PC-9 (cell line): ENCODE measurements at places on chromosomes 7 and 10.
A peak's percentile ranks its signal among the peaks of the same experiment; 100 is the strongest.

DNA sequence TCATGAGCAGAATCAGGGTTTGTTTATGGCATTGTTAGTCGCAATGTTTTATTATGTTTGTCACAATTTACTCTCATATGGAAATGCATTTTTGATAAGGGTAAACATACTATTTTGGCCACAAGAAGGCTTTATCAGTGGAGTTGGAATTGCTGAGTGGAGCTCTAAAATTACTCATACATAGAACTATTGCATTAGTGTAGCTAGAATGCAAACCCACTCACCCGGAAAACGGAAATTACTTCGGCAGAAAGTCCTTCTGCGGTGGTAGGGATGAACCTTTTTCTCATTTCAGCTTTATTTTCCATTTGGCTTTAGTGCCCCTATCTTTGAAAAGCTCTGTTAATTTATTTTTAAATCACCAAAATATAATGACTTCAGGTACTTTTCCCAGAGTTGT lies 42.8 kb upstream of the NPY start:
- no peak for DNase-seq

DNA sequence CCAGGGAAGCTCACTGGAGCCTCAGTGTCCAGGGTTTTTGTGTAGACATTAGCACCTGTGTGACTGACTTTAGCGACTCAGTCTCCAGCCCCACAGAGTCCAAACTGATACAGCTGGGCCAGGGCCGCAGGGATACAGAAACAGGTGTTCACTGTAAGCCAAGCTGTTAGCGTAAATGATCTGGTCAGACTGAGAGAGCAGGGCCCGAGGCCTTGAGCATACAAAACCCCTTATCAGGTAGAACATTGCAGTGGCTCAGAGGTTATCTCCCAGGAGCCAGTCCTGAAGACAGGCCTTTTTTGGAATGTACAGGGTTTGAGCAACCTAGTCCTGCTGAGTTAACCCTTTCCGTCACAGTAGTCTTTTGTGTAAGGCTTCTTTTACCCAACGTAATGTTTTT lies 25.0 kb downstream of the LHPP start:
- DNase-seq = no peak

DNA sequence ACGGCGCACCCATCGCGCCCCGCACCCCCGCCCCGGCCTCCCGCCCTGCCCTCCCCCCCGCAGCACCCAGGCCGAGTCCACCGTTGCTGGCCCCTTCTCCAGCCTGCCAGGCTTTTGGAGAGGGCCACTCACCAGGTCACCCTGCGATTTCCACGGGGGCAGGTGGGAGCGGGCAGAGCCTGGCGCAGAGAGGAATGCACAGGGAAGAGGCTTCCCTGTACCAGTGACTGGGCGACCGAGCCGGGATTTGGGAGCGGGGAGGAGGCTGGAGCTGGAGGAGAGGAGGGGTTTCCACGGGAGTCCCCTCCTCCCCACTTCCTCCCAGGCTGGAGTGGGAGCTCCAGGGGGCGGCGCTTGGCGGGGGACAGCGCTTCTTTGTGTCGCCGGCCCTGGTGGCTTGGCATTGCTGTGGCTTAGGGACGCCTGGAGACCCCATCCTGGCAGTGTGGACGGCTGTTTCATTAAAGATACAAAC lies 19.3 kb downstream of the TCAF1 start:
- DNase-seq = peak; percentile 62

DNA sequence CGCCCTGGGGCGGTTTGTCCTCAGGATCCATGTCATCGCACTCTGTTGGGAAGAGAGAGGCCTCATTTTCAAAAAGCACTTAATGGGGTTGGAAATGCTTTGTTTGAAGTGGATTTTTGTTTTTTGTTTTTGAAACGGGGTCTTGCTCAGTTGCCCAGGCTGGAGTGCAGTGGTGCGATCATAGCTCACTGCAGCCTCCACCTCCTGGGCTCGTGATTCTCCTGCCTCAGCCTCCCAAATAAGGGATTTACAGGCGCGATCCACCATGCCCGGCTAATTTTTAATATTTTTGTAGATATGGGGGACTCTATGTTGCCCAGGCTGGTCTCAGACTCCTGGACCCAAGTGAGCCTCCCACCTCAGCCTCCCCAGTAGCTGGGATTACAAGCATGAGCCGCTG lies 735 bp downstream of the FKBP6 start:
- DNase-seq = no peak

DNA sequence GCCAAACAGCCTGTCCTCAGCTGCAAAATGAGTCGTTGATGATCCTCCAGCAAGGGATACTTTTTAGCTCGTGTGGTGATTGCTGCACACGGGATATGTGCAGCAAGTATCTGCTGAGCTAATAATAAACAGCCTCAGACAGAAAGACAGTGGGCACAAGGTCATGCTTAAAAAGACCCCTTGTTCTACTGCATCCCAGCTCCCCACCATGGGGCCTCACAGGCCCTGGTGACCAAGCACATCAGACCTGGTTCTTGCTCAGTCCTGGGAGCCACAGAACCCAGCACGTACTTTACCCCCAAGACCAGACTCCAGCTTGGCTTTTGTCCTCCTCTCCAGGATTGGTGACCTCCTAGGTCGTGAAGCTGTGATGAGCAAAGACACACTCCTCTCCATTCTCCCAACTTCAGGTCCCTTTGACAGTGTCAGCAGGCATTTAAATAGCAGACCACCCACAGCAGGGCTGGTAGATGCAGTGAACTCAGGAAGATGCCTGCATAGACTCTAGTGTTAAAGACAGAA lies 50.5 kb downstream of the EGFR start:
- DNase-seq = no peak

DNA sequence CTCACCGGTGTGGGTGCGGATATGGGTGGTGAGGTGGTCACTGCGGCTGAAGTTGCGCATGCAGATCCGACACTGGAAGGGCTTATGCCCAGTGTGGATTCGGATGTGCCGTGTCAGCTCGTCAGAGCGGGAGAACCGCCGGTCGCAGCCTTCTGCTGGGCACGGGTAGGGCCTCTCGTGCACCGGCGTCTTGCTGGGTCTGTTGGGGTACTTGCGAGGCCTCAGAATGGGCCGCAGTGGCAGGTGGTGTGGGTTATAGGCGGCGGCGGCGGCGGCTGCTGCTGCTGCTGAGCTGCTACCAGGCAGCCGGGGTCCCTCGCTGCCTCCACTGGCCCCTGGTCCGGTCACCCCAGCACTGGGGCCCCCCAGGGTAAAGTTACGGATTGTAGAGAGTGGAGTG lies 2.7 kb downstream of the EGR2 start:
- DNase-seq = no peak

GRCh38 chr7:133513608-133514007 lies 260.7 kb downstream of the EXOC4 start:
- DNase-seq = peak; percentile 44

DNA sequence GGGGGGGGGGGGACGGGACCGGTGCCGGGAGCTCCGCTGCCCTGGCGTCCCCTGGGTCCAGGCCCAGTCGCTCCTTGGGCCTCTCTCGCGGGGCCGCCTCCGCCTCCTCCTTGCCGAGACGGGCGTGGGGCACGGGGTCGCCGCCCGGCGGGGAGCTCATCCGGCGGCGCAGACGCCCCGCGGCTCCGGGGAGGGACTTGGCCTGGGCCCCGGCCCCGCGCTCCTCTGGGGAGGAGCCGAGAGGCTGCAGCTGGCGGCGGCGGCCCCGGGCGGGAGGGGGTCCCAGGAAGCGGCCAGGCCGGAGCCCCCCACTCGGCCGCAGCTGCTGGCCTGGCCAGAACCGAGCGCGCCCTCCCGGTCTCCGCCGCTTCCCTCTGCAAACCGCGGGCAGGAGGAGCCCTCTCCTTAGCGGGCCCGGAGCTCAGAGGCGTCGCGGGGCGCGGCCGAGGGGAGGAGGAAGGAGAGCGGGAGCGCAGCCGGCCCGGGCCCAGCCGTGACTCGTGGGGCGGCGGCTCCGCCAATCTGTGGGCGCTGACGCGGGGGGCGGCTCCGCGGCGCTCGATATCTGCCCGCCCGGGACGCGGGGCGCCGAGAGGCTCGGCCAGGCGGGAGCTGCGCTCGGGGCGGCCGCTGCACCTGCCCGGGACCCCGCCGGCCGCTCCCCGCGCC lies at the start of gene FAM20C:
TSS of gene FAM20C (plus strand) at position 591 of the 669 bp plus-strand sequence. CDS start 629 bp downstream, outside the sequence.
- DNase-seq = peak; percentile 55

GRCh38 chr10:77371848-77372799 lies 265.5 kb downstream of the KCNMA1 start:
- no peak for DNase-seq

DNA sequence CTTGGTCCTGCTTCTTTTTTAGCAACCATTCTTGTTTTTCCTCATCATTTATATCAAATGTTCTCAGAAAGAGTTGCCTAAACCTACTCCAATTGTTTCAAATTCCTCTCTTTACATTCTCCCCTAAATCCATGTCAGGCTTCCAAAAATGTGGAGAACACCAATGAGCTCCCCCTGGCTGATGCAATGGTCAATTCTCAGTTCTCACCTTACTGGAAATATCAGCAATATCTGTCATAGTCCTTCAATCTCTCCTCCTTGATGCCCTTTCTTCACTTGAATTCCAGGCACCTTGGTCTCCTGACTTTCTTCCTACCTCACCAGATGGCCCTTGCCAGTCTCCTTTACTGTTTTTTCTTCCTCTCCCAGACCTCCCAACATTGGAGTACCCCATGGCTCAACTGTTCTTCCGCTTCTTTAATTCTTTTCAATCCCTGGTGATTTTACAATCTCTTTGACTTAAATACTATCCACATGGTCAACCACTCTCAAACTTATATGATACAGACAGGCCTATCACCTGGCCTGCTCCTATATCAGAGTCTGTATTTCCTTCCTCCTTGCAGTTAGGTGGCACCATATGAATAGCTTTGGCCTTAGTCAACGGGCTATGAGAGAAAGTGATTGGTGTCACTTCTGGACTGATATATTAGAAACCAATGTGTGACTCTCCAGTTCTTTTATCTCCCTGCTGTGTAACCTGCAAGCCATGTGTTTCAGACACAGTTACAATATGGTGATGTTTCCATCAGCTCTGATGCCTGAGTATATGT lies 47.4 kb upstream of the CAV2 start:
- DNase-seq = no peak

GRCh38 chr10:66292456-66292855 lies 633.4 kb upstream of the LRRTM3 start:
- DNase-seq = no peak

- DNase-seq = no peak
Observed at GRCh38 chr10:34334908-34335307, 480.2 kb downstream of the PARD3 start.

- no peak for DNase-seq
Observed at GRCh38 chr7:142876236-142876960, 9.1 kb downstream of the TRPV6 start.

DNA sequence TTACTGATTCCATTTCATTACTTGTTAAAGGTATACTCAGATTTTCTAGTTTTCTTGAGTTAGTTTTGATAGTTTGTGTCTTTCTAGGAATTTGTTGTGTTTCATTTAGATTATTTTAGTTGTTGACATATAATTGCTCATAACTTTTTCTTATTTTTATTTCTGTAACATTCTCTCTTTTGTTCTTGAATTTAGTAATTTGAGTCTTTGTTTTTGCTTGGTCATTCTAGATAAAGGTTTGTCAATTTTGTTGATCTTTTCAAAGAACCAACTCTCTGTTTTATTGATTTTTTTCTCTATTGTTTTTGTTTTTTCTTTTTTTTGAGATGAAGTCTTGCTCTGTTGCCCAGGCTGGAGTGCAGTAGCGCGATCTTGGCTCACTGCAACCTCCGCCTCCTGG lies 7.2 kb downstream of the EXOC6 start:
- no peak for DNase-seq

DNA sequence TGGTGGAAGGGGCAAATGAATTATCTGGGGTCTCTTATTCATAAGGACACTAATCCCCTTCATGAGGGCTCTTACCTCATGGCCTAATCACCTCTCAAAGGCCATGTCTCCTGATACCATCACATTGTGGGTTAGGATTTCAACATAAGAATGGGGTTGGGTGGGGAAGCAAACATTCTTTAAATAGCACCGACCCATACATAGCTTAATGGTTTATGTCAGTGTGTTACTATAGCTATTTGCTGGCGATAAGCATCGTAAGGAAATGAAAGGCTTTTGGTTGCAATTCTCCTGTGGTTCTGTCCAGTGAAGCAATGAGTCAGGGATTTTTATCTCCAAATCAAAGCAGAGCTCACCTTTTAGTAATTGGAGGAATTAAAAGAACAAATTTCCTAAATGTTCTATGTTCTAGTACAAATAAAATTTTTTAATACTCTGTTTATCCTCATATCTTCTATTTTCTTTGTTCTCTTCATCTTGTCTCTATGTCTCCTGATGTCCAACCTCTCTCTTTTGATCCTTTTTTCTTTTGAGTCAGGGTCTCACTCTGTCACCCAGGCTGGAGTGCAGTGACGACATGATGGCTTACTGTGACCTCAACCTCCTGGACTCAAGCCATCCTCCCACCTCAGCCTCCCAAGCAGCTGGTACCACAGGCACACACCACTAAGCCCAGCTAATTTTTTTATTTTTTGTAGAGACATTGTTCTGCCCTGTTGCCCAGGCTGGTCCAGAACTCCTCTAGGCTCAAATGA lies 57.0 kb upstream of the GLCCI1 start:
- peak; percentile 80 for DNase-seq

- DNase-seq = peak; percentile 99
Observed at GRCh38 chr10:69061305-69062161, 26.4 kb upstream of the SRGN start.

DNA sequence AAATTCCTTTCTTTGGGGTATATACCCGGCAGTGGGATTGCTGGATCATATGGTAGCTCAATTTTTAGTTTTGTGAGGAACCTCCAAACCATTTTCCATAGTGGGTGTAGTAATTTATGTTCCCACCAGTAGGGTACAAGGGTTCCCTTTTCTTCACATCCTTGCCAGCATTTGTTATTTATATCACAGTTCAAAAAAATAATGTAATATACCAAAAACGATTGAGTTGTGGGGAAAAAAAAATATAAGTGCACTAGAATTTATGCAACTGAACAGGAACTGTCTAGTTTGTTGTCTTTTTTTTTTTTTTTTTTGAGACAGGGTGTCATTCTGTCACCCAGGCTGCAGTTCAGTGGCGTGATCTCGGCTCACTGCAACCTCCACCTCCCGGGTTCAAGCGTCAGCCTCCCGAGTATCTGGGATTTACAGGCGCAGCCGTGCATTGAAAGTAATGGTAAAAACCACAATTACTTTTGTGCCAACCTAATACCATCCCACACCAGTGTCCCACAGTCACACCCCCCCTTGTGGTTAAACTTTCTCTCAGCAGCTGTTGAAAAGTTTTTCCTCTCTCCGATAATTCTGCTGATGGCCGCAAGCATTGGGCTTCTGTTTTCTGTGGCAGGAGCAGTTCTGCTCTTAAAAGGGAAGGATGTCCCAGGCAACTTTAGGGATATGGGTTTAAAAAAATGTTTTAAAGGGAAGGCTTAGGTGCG lies 6.8 kb upstream of the LAT2 start:
- DNase-seq = no peak

DNA sequence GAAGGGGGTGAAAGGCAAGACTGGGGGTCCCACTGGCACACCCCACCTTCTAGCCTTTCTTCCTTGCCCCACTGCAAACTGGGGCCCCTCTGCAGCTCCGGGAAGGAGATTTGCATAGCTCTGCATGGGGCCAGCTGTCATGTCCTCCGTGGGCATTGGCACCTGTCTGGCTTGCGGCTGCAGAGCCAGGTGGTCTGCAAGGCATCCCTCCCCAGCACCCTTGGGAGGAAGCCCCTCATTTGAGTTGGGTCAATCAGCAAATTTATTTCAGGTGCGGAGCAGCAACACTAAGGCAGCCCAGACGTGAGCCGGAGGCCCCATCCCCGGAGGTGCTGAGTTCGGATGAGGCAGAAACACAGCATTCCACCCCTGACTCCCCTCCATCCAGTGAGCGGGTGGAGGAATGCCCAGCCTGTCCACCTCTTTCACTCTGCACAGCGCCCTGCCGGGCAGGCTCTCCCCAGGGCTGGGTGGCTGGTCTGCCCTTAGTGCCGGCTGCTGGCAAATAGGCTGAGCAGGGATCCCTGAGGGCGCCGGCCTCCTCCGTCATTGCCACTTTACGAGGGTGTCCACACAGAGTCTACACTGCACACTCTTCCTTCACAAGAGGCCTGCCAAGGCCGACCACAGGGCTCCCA lies 143.2 kb downstream of the TCERG1L start:
- no peak for DNase-seq
